NCI-H2029 (cell line): ENCODE measurements at places on chromosomes 6 and 20.

GRCh38 chr20:40326784-40327183, 362.3 kb downstream of the MAFB start:
- DNase-seq = no peak

DNA sequence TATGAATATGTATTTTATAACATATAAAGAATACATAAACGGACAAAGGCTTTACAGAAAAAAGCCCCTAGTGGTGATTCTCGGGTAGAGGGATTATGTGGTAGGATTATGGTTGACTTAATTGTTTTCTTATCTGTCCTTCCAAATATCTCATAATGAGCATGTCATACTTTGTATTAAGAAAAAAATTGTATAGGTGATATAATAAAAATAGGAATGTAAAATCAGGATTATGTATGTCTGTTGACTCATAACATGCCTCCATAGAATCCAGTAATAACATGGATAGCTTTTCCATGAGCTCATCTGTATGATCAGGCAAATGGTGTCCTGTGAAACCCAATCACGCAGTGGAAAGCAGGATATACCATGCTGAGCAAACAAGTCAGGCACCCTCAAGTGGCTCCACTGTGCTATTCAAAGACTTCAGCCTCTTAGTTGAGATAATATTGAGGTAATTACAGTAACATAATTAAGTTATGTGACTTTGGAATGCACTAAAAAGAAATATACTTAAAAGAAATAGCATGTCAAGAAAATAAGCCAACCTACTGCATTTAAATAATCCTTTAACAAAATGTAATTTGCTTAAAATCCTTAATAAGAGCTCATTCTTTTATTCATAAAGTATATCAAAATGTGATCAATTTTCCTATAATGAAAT, 39.6 kb upstream of the PRELID3B start:
- peak; percentile 6 for DNase-seq

- peak; percentile 93 for DNase-seq
Measured at GRCh38 chr6:105320765-105321164, 82.1 kb downstream of the PREP start.

- DNase-seq = peak; percentile 23
Measured at GRCh38 chr6:148179786-148180185, 162.9 kb upstream of the SASH1 start.

- DNase-seq = peak; percentile 77
Measured at GRCh38 chr6:141552463-141552862, 580.3 kb upstream of the GJE1 start.

GRCh38 chr6:26216359-26216885, 129.2 kb downstream of the HFE start:
- DNase-seq = peak; percentile 99

DNA sequence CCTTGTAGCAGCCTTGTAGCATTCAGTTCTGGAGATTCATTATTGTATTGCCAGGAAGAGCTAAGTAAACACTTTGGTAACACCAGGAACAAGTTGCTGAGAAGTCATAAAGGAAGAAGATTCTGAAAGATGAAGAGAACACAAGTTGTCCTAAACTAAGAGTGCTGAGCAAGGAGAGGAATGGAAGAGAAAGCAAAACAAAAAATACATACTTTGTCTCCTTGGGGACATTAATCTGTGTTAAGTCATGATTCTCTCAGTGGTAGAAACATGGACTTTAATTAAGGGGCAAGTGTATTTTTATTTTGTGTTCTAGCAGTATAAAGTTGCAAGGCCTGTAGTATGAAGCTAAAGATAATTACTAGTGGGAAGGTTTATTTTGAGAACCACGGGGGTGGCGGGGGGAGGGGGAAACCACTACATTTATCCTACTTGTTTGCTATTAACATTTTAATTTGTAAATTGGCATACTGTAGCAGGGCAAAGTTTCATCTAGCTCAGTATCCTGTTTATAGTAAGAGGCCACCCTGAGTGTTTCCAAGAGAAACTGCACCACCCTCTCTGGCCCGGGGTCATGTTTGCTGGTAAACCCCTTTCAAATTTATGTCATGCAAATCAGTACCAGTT, 463.0 kb downstream of the CDKAL1 start:
- no peak for DNase-seq

DNA sequence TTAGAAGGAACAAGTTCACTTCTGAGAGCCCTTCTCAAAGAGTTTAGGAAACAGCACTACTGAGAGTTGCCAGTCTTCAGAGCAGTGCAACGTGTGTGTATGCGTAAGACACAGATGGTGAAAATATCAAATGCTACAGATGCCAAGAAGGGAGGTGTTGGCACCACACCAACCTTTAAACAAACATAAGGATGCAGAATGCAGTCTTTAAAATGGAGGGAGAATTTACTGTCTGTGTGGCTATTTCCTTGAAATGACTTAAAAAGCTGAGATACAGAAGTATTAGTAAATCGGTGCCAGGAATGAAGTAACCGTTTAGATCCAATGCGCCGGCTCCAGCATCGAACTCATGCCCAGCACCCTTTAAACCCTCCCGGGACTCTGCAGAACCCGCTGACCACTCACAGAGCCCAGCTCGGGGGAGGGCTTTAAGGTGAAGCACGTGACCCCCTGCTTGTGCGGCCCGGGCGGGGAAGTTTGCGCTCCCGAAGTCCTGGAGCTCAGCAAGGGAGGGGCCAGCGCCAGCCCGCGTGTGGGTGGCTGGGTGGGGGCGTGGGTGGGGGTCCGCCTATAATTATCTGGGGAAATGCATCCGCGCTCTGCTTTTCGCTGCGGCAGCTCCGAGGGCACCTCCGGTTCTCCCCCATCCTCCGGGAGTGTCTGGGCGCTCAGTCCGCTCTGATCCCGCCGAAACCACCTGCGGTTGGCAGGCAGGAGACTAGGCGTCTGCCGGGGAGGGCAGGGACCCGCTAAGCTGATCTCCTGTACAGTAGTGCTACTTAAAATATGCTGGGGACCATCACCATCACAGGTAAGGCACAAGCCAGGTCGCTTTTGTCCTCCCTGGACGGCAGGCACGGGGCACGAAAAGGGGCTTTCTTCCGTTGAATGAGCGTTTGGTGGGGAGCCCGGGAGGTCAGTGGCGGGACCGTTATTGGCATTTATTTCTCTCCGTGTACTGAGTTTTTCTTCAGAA, 66.0 kb downstream of the ZBTB2 start:
- DNase-seq = no peak
